ENCODE measurements at places on chromosomes 7 and 10.

DNA sequence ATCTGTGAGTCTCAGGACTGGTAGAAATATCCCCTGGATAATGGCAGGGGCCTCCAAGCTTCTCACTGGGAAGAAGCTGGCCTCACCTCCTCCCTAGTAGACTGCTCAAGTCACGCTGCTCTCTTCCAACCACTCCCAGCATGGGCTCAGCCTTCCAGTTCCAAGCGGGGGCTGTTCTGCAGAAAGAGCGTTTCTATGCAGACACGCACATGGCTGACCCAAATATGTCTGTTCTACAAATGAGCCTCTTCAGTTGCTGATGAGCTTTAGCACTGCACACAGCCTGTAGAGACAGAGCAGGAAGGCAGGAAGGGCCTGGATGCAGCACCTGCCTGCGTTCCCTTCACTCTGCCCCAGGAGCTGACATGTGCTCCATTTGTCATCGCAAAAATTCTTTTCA lies 523.9 kb upstream of the MGMT start:
- no peak for DNase-seq

DNA sequence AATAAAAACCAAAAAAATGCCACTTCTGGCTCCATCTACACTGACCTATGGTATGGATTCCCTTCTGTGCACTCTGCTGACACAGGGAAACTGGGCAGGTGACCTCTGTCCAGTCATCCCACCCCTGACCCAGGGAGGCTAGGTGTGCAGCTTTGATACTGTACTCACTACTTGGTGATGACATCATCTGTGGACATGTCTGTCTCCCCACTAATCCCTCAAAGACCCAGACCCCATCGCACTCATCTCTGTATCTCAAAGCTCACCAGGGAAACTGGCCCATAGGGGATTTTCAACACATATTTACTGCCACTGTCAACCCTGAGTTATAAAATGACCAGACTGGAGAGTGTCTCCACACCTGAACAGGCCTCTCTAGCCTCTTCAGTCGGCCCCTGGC lies 10.6 kb downstream of the SGMS1 start:
- no peak for DNase-seq

GRCh38 chr7:78967046-78967445 lies 486.4 kb downstream of the MAGI2 start:
- DNase-seq = peak; percentile 26

GRCh38 chr10:112766636-112767035 lies 183.4 kb upstream of the TCF7L2 start:
- DNase-seq = no peak

- DNase-seq = no peak
Observed at GRCh38 chr7:18538554-18539250, 43.2 kb downstream of the HDAC9 start.

- no peak for DNase-seq
Observed at GRCh38 chr10:68403701-68404100, 3.4 kb downstream of the RUFY2 start.

GRCh38 chr7:41446606-41447449 lies 256.1 kb downstream of the INHBA start:
- no peak for DNase-seq

- DNase-seq = no peak
Observed at GRCh38 chr7:105643384-105643783, 62.1 kb upstream of the EFCAB10 start.

DNA sequence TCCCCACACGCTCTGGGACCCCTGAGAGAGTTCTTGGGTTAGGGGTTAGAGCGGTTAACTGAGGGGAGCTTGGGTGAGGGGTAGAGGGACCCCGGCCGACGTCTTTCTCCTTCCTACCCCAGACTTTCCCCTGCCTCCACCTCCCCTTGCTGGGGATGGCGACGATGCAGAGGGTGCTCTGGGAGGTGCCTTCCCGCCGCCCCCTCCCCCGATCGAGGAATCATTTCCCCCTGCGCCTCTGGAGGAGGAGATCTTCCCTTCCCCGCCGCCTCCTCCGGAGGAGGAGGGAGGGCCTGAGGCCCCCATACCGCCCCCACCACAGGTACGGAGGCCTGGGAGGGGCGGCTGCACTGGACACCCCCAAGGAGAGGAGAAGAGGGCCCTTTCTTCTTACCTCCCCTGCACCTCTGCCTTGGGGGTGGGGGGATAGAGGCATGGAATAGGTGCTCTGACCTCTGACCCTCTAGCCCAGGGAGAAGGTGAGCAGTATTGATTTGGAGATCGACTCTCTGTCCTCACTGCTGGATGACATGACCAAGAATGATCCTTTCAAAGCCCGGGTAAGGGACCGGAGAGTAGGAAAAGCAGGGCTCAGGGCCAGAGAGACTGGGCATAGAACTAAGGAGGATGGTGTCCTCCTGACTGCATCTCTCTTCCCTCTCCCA lies 1.1 kb downstream of the ZYX start:
- no peak for DNase-seq

GRCh38 chr10:77571490-77571889 lies 66.1 kb downstream of the KCNMA1 start:
- no peak for DNase-seq

DNA sequence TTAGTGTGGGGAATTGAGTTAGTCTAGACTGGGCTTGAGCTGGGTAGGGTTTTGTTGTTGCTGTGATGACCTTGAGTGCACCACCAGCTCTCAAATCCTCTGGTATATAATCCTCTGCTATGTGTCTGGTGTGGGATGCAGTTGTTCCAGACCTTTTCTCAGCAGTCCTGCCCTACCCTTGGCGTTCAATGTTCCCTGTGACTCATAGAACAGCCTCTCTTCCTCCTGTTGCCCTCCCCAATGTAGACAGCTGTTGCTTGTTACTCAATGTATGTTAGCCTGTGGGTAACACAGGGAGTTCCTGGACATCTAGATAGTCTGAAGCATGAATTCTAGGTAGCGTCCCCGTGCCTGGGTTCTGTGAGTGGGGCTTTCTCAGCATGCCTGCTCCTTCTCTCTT lies 19.8 kb downstream of the ACBD7 start:
- peak; percentile 10 for DNase-seq

Data from ELR (cell line).